SK-N-DZ (cell line): ENCODE measurements at places on chromosomes 13 and 19.

- DNase-seq: no peak
Measured at GRCh38 chr13:79360095-79360494, 46.0 kb downstream of the RBM26 start.

- DNase-seq: no peak
Measured at GRCh38 chr19:13622766-13623715, 116.8 kb upstream of the CACNA1A start.

DNA sequence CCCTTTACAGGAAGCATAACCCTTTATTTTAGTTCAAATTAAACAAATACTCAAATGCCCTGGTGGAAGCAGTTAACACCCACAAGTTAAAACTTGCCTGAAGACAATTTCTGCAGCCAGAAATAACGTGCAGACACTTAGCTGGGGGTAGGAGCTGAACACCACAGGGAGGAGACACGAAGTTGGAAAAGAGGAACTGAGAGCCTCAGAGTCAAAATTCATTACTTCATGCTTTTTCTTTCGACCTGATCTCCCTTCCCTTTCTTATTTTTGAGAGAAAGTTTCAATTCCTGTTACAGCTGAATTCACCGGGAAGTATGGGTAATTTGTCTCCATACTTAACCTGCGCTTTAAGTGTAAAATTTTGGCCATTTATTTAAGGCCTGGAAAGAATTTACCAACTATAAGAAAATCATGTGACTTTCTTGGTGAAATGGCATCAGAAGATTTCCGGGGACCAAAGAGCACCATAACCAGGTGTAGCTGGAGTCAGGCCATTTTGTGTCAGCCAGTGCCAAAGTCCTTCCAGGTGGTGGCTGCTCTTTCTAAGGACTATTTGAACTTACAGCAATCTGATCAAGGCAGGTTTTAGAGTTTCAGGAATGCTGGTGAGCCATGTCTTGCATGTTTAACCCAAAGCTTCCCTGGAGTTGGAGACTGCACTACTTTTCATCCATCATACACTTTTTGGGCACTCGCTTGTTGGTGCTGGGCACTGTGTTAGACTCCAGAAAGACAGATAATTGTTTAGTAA is 46.5 kb upstream of the RCBTB2 start:
- no peak for DNase-seq

DNA sequence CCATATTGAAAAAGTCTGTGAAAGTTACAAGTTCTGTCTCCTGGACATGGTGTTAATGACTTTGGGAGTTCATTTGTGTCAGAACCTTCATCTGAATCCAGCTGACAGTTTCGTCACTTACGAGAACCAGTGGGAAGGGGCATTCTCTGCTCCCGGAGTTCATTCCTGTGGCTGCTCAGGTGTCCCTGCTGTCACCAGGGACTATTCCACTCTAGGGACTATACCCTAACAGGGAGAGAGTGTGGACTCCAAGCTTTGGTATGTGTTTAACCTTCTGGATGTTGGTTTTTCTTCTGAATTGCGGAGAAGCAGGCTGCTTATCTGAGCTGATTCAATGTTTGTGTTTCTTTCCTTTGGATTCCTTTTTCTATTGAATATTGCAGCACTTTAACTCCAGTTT is 12.4 kb upstream of the ZNF709 start:
- DNase-seq: no peak

- DNase-seq: no peak
Measured at GRCh38 chr13:105363261-105364190, 1171.9 kb downstream of the EFNB2 start.

DNA sequence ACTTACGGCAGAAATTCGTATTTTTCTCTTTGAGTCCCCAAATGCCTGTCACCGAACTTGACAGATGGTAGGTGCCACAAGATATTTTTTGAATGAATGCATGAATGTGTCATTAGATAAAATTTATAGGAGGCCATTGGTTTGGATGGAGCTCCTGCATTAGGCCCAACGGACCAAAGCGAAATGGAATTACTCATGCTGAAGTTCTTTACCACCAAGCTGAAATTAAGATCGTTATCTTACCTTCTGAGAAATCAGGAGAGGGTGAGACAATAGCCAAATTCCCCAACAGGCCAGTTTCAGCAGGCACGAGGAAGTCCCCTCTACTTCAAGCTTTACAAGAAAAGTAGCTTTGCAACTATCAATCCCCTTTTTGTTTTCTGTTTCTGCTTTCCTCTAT is 452.5 kb upstream of the ARGLU1 start:
- no peak for DNase-seq

DNA sequence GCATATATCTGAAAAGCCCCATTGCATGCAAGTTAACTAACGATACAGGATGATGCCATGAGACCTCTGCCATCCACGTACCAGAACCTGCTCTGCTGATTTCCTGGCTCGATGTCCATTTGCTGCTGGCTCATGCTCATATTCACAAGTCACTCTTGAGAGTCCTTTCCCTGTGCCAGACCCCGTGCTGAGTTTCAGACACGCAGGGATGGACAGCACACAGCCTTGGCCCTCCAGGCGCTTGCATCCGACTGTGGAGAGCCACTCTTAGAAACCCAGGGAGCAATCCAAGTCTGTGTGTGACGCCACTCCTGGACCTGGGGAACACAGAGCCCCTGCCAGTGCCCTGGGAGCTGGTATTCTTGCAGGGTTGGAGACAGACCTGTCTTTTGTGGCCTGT is 37.6 kb upstream of the TSHZ3 start:
- no peak for DNase-seq

DNA sequence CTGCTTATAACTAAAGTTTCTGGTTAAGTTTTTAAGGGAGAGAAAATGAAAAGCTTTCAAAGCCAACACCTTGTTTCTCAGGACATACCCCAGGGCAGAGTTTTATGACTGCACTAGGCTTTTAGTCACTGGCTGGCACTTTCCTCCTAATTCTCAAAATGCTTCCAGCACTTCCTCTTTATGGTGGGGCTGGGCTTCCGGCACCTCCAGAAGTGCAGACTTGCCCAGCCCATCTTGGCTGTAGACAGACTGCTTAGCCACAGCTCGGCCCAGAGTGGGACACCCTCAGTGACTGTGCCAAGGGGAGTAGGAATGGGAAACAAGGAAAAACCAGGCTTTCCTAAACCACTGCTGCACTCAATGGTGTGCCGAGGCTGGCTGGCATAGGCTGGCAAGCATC is 23.2 kb upstream of the GTF3A start:
- DNase-seq: no peak

- DNase-seq: no peak
Measured at GRCh38 chr13:27455331-27455855, 5.0 kb upstream of the MTIF3 start.

DNA sequence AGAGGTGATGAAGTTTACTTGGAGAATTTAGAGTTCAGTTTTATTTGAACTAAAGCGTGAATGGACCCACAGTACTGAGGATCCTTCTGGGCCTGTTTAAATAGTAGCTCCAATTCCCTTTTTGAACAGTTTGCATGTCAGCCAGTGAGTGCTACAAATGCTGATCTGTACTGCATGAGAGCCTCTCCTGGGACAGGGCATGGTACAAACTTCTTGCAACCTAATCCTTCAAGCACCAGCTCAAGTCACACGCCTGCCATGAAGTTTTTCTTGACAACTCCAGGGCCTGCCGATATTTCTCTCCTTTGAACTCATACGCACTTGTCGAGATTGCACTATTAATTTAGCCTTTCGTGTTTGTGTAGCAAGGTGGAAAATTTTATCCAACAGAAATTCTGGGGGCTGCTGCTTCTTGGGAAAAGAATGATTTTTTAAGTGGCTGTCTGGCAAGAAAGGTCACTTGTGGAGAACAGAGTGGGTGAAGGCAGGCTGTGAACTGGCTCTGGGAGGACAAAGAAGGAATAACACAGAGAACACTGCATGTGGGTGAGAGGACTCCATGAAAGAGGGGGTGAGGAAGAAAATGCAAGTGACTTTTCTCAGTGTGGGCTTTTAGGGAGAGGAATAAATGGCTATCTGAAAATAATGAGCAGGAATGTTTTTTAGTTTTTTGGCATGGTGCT is 192.5 kb downstream of the NDFIP2 start:
- DNase-seq: no peak

GRCh38 chr13:43316281-43316680 is 292.9 kb downstream of the DNAJC15 start:
- DNase-seq: no peak

- no peak for DNase-seq
Measured at GRCh38 chr19:34502582-34503411, 21.2 kb downstream of the WTIP start.

GRCh38 chr13:104534847-104535246 is 1468.6 kb upstream of the SLC10A2 start:
- DNase-seq: no peak

DNA sequence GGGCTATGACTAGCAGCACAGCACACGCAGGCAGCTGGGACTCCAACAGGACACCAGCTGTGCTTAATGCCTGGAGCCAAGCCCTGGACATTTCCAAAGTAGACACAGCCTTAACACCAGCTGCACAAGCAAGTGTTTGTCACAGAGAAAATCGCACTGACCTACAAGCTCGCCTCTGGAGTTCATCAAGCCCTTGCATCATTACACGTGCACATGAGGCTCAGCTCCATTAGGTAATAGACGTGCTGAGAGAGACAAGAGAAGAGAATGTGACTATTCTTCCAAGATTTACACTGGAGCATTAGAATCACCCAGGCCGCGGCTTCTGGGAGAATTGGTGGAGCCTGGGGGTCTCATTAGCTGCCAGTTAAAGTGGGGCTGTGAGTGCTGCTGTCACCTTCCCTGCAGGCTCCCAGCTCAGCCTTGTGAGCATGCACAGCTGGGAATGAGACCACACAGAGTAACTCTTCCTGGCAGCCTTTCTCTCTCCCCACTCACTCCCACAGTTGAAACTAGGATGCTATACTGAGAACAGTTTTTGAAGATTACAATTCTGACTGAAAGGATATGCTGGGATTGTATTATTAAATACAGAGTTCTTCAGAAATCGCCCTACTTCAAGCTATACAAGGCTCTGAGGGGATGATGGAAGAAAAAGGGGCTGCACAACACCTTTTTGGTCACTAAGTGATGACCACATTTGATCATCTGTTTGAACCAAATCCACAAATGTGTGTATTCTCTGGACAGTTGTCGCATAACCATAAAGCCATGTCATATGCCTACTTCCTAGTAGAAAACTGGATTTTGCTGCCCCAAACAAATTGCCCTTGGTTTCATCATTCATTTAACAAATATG is 10.5 kb downstream of the STOML3 start:
- peak; percentile 9 for DNase-seq

GRCh38 chr19:18233224-18233825 is 7.1 kb upstream of the PDE4C start:
- DNase-seq: peak; percentile 46

GRCh38 chr13:32135655-32136054 is 104.1 kb downstream of the FRY start:
- DNase-seq: no peak

- DNase-seq: no peak
Measured at GRCh38 chr19:38528931-38529330, 88.8 kb downstream of the MAP4K1 start.

- DNase-seq: no peak
Measured at GRCh38 chr13:102128216-102128810, 273.5 kb downstream of the FGF14 start.

- DNase-seq: peak; percentile 48
Measured at GRCh38 chr13:95547531-95548167, 4.9 kb upstream of the CLDN10 start.

DNA sequence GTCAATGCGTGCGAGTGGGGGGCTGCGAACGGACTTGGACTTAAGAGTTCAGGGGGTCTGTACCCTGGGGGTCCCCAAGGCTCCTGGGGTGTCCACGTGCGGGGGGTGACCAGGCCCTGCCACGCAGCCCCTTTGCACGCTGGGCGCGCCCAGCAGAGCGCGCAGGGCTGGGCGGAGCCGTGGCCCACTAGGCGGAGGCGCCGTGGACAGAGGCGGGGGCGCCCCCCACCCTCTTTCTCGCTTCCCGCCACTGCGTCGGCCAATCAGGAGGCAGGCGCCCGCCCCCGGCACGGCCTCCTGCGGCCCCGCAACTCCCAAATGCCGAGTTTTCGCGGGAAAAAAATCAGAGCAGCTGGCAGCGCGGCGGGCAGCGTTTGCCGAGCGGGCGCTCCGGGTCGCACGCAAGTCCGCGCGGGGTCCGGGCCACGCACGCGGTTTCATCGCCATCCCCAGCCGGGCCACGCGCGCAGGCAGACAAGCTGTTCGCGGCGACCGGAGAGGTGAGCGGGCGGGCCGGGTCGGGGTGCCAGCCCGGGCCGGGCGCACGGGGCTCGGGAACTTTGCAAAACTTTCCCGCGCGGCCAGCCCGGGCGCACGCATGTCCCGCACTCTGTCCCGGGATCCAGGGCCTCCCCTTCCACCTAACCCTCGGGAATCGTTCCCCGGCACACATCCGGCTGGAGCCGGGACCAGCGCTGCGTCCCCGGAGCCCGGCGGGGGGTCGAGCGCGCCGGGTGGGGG is at the start of gene UHRF1:
UHRF1 (plus strand) TSS at position 346 of the 741 bp plus-strand sequence. CDS start 1,385 bp downstream, outside the sequence.
- DNase-seq: peak; percentile 77

GRCh38 chr13:114198556-114198955 is 19.5 kb downstream of the CFAP97D2 start:
- DNase-seq: no peak

DNA sequence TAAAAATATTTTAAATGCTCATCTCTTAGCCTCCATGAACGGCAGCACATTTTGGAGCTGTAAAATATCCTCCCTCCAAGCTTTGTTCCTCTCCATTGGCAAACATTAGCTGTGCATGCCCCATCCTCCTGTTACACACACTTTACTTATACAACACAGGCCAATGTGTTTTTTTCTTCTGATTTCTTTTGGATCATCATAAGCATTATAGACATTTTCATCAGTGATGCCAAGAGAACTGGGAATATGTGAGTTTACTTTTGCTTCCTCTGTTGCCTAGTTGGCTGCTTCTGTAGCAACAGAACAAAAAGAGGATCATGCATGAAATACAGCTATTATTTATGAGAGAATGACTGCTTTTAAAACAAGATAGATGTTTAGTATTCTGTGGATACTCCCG is 142.6 kb downstream of the PCDH9 start:
- no peak for DNase-seq

GRCh38 chr19:24065243-24065642 is 21.7 kb upstream of the ZNF254 start:
- no peak for DNase-seq

- no peak for DNase-seq
Measured at GRCh38 chr19:27993619-27994570, 1219.1 kb downstream of the UQCRFS1 start.

- DNase-seq: peak; percentile 96
Measured at GRCh38 chr19:43754503-43755255, at the start of gene SMG9. TSS of gene SMG9 (minus strand) at chr19:43754962. CDS start at chr19:43750741, 4,221 bp downstream.

DNA sequence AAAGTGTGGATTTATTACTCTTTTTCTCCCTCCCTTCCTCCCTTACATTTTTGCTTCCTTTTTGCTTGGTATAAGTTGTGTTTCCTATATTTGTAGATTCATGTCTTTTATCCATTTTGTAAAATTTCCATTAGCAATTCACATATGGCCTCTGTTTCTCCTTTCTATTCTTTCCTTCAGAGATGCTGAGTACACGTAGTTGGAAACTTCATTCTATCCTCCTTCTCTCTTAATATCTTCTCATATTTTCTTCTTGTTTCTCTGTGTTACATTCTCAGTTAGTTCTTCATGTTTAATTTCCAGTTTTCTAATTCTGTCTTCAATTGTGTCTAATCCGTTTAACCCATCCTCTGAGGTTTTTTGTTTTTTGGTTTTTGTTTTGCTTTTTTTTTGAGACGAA is 188.9 kb downstream of the ZIC5 start:
- DNase-seq: no peak
